ENCODE measurements at places on chromosomes 5 and 9. TPM values are rescaled to one million over a fixed set of nuclear protein-coding genes. Genes with fewer than 3 reads are reported as not detected.
A peak's percentile ranks its signal among the peaks of the same experiment; 100 is the strongest.

DNA sequence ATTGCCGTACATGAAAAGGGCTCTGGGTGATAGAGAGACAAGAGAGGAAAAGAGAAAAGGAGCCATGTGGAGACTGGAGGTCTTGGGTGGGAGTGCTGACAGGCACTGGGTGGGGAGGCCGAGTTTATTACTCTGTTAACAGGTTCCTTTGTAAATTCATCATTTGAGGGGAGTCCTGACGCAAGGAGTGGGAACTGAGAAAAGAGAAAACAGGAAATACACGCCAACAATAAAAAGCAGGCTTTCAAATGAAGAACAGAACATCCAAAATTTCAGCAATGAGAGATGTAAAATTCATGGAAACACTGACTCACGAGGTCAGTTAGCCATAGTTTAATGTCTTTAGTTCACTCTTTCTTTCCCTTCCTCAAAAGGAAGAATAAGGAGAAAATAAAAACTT, 342.8 kb downstream of the TMEM167A start:
- no peak for DNase-seq

DNA sequence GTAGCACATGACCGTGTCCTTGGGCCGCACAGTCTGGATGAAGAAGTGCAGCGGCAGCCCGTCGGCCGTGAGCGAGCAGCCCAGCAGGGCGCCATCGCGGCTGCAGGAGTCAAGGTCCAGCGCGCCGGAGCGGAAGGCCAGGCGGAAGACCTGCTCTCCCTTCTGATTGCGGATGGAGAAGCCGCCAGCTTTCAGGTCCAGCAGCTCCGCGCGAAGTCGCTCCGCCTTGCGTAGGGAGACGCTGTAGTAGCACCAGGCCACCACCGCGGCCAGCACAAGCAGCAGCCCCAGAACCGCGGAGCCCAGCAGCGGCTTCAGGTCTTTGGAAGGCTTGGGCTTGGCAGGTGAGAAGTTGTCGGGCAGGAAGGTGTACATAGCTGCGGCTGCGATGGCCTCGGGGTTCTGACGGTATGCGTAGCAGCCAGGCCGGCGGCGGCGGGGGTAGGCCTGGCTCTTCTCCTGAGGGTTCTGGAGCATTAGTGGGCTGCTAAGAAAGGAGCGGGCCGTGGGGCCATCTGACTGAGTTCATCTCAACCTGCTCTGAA, 4.2 kb downstream of the MYORG start:
- no peak for DNase-seq

DNA sequence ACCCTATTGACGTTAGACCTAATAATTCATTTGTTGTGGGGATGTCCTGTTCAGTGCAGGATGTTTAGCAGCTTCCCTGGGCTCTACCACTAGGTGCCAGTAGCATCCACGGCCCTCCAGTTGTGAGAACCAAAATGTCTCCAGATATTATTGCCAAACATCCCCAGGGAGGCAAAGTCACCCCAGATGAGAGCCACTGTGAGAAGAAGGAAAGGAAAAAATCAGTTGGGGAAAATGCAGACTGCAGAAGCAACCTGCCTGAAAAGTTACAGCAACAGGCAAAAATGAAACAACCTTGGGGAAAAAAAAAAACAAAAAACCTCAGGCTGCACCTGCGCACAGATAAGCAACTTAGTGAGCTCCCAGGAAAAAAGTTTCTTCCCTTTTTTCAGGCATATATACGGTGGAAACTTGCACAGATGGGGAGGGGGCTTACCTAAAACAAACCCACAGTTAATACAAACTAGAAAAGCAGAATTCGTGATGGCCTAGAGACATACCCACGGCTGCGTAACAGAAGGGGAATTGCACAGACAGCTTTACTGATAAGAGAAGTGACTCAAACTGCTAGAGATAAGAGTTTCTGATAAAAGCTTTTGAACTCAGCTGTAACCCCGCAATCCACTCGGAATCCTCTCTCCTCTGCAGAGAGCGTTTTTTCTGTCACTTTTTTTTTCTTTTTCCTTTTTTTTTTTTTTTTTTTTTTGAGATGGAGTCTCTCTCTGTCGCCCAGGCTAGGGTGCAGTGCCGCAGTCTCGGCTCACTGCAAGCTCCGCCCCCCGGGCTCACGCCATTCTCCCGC, 29.8 kb upstream of the FBP1 start:
- peak; percentile 70 for DNase-seq

- DNase-seq = peak; percentile 58
These were observed 96.5 kb downstream of the ARHGAP26 start for GRCh38 chr5:142866563-142867275.

- DNase-seq = no peak
These were observed 104.8 kb downstream of the GABBR2 start for GRCh38 chr9:98603821-98604383.

- no peak for DNase-seq
These were observed 192.3 kb downstream of the CACNA1B start for GRCh38 chr9:138069731-138070456.

DNA sequence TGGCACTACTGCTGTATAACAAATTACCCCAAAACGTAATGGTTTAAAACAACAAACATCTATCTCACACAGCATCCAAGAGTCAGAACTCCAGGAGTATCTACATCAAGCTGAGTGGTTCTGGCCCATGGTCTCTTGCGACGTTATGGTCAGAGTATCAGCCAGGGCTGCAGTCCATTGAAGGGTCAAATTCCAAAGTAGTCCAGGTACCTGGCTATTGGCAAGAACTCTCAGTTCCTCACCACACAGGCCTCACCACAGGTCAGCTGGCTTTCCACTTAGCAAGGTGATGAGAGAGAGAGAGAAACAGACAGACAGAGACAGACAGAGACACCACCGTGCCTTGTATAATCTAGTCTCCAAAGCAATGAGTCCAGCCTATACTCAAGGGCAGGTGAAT, 22.6 kb downstream of the EPB41L4A start:
- no peak for DNase-seq

GRCh38 chr9:109857336-109857735, 77.3 kb downstream of the PALM2AKAP2 start:
- no peak for DNase-seq

DNA sequence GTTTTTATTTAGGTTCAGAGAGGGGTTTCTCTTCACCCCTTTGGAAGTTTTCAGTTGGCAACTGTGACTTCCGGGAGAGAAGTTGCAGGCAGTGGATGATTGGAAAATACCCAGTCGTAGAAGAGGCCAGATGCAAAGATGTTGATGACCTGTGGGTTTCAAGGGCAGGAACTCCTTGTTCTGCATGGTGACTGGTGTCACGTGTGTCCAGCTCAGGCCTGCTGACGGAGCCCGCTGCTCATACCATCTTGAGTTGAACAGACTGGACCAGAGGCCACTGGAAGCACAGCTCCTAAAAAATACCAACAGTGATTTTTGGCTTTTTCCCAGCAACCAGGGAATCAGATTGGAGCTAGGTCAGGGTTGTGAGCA, 243.9 kb upstream of the KLF4 start:
- DNase-seq = no peak

DNA sequence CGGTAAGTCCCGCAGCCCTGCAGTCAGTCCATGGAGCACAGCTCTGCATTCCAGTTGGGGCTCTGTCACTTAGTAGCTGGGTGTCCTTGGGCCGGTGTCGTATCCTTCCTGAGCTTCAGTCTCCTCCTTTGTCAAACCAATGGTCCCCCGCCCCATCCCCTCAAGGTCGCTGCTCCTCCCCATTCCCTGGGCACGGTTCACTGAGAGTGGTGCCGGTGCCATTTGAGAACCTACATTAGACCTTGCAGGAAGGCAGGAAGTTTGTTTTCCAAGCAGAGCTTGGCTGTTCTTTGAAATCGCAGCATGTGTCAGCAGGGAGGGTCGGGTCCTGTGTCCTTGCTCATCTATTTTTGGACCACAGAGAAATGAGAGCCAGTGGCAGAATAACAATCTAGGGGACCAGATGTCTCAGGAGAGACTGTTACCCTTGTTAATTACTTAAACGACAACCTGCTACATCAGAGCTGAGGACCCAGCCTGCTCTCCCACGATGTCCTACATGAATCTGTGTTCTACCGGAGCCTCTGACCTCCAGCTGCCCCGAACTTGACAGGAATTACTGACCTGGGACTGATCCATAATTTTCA, 21.7 kb upstream of the BARHL1 start:
- no peak for DNase-seq

SLIT3 gene
- total RNA-seq = 40.2 TPM

PCDHB4 gene
- total RNA-seq = 5.2 TPM

MYMK gene
- total RNA-seq = not detected

EQTN gene
- 0.32 TPM for total RNA-seq

EPB41L4A gene
- 61.9 TPM for total RNA-seq

All from mucosa of gallbladder (tissue), 1 donor.